Substantia nigra (tissue), 51 donors: ENCODE measurements at places on chromosomes 6 and 20.
A peak's percentile ranks its signal among the peaks of the same experiment; 100 is the strongest.

DNA sequence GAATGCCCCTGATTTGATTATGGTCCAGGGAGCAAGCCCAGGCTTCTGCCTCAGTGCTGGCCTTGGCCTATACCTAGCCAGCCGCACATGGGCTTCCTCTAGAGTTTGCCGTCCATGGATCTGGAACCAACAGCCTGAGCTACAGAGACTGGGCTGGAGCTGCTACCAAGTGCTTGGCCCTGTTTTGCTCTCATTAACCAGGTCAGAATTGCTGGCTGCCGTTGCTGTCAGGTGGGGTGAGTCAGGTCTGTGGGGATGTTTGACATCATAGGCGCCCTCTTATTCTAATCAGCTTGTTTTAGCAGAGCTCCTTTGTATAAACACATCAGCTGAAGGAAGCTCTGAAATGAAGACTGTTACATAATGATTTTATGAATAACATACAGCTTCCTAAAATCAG is 83.1 kb upstream of the PHACTR2 start:
- DNase-seq = no peak

GRCh38 chr6:21278375-21278745 is 315.2 kb upstream of the SOX4 start:
- DNase-seq = no peak

GRCh38 chr20:51602131-51602530 is 59.6 kb upstream of the NFATC2 start:
- no peak for DNase-seq

- DNase-seq = peak; percentile 67
Measured at GRCh38 chr6:16409531-16410441, 171.4 kb downstream of the GMPR start.

GRCh38 chr6:22106451-22106850 is 190.4 kb downstream of the PRL start:
- DNase-seq = no peak

DNA sequence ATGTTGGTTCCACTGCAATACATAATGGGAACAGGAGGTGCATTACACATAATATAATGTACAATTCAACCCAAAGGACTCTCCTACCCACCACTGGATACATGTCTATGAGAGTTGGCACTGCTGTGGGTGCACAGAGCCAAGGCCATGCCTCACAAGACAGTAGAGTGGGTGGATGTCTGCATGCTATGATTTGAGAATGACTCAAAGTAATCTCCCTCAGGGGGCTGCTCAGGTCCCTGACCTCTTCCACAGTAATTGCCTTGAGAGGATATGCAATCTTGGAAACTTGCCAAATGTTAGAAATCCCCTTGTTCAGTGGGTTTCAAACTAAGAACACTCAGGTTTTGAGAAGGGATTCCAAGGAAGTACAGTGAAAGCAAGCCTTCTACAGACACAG is 79.0 kb downstream of the ANKEF1 start:
- DNase-seq = no peak

GRCh38 chr6:105886066-105886813 is 199.9 kb upstream of the PRDM1 start:
- no peak for DNase-seq

DNA sequence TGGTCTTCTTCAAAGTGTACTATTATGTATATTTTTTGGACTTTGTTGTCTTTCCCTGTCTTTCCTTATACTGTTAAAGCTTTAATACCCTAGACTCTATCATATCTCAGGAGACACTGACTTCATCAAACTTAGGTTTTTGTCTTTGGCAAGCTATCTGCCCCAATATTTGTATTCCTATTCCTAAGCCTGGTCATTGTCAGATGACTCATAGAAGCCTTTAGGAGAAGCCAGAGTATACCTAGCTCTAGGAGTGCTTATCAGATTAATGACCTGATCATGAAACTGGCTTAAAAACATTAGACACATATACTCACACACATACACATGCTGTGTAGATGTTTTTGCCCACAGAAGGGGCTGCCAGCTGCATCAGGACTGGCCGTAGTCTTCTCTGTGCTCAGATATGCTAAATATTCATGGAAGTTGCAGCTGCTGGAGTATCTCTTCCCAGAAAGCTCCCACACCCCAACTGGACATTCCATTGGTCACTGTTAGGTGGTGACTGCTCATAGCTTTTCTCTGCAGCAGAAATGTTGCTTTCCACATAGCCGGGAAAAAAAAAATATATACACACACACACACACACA is 102.0 kb downstream of the ANKS1A start:
- DNase-seq = no peak

- DNase-seq = no peak
Measured at GRCh38 chr20:52777171-52777570, 195.0 kb upstream of the TSHZ2 start.

DNA sequence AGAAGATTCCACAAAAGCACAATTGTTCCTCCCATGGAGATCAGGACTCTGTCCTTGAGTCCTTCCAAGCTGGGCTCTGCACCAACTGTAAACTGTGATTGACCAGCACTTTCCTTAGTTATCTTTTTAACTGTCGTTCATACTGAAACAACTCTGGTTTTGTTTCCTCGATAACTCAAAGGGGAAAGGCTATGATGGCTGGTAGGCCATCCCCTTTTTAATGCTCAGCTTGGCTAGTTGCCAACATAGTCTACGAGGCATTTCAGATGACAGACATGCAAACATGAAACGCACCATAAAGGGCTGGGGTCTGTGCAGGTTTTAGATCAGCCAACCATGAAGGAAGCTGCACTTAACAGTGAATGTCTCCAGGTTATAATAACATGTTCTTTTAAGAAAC is 497.1 kb upstream of the ARID1B start:
- DNase-seq = no peak

- DNase-seq = no peak
Measured at GRCh38 chr20:12911372-12911771, 97.4 kb upstream of the SPTLC3 start.

- no peak for DNase-seq
Measured at GRCh38 chr6:145897552-145897951, 66.6 kb downstream of the SHPRH start.

DNA sequence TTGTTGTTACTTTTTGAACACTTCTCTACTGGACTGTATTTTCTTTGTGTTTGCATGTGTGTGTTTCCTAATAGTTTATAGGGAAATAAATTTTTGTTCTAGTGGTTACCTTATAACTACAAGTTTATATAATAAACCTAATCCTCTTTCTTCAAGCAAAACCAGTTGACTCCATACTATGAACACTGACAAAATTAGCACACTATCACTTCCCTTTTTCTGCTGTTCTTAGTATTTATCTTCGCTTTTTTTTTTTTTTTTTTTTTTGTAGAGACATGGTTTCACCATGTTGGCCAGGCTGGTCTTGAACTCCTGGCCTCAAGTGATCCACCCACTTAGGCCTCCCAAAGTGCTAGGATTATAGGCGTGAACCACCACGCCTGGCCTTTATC is 25.0 kb upstream of the C6orf62 start:
- no peak for DNase-seq

DNA sequence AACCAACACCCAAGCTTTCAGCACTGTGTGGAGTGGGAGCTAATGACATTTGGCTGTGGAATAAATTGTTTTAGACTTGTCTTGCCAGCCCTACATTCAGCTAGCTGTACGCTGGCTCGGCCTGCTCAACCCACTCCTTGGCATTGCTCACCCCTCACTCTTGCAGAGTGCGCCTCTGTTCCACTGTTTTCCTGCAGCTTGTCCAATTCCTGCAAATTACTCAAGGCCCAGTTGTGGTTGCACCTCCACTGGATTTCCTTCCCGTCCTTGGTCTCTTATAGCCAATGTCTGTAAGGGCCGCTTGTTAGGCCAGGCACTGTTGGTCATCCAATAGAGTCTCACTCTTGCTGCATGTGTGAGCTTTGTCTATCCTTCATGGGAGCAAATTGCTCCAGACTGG is 289.2 kb upstream of the RNF24 start:
- no peak for DNase-seq

GRCh38 chr20:48482790-48483189 is 345.0 kb downstream of the PREX1 start:
- no peak for DNase-seq

GRCh38 chr20:6613280-6613861 is 154.1 kb upstream of the BMP2 start:
- DNase-seq = no peak

DNA sequence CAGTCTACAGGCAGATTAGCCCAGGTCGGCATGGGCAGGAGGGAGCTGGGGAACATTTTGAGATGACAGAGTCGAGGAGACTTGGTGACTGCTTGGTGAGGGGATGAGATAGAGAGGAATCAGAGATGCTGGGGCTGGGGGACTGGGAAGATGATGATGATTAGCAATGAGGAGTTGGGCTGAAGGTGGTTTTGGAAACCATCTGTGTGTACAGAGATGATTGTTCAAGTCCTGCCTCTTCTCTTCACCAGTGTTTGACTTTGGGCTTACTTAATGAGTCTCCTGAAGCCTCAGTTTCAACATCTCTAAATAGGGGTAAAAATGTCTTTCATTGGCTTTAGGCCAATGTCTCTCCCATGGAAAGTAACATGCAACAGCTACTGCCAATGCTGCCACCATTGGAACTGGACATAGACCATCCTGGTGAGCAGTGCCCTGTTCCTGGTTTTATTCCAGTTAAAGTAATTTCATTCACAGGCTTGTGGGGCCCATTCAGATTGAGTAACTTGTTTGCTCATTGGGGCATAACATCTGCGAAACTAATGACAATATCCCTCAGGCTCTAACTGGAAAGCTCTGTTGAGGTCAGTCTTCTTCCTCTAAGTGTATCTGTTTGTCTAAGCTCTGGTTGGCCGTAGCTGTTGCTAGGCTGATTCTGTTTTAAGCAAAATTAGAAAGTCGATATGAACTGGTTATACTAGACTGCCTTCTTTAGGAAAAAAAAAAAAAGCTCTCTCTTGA is 99.1 kb downstream of the ARMC2 start:
- DNase-seq = no peak

DNA sequence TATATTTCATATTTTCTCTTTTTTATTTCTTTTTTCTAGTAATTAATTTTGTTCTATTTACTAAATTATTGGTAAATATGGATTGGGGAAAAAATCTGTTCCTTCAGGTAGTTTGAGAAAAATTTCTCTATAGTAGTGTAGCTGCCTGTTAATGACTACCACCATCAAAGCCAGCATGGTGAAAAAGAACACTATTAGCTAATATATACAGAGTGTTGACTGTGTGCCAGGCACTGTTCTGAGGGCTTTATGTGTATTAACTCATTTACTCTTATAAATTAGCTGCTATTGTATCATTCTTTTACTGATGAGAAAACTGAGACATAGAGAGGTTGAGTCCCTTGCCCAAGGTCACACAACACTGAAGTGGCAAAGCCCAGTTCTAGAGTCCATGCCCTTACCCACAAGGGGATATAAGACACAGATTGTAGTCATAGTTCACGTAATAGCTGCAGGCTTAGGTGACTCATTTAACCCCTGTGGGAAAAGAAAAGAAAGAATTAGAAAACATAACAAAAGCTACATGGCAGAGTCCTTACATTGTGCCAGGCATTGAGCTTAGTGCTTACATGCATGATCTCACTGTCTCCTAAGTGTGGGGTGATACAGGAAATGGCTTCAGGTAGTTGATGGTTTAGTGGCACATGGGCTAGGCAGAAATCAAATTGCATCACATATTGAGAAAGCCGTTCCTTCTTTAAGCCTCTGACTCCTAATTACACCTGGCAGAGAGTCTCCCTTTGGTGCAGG is 12.2 kb upstream of the AKIRIN2 start:
- DNase-seq = no peak

DNA sequence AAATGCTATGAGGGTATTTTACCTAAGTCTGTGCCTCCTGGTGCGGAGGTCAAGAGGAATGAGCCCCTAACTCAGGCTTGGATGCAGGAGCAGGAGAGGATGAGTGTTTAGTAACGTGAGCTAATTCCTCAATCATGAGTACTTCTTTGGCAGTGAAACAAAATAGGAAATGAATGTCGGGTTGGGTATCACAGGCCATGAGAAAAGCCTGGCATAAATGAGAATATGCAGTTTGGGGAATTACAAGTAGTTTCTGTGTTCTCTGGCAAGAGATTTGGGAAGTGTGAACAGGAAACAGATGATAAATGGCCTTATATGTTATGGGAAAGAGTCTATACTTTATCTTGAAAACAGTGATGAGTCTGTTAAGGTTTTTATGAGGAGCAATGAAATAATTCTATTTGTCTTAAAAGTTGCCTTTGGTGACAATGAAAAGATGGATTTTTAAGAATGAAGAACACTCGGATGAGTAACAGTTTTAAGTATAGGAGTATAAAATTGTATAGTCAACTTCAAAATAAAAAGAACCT is 59.0 kb upstream of the RNF146 start:
- no peak for DNase-seq
